MG63 (cell line): ENCODE measurements at places on chromosomes 1 and 21.
A peak's percentile ranks its signal among the peaks of the same experiment; 100 is the strongest.

DNA sequence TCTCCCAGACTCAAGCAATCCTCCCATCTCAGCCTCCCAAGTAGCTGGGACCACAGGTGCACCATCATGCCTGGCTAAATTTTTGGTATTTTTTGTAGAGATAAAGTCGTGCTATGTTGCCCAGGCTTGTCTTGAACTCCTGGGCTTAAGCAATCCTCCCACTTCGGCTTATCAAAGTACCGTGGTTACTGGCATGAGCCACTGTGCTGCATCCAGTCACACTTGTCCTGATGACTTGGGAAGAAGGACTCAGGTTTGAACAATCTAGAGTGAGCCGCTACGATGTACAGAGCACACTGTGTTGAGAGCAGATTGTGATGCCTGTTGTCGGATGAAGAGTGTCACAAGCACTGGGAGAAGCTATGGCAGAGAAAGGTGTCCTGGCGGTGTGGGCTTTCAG lies 27.2 kb downstream of the RNF187 start:
- DNase-seq, result no peak

DNA sequence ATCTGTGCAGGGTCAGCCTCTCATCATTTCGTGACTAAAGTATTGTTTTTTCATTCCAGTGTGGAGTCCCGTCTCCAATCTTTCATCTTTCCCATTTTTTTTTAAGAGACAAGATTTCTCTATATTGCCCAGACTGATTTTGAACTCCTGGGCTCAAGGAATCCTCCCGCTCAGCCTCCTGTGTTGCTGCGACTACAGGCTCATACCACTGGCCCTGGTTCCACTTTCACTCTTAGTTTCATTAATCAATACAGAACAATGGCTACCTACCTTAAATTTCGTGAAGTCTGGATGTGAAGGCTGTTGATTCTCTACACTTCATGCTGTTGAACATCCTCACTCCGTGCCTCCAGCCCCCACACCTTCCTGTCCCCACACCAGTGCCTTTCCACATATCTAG lies 97.7 kb upstream of the GREM2 start:
- DNase-seq, result no peak

DNA sequence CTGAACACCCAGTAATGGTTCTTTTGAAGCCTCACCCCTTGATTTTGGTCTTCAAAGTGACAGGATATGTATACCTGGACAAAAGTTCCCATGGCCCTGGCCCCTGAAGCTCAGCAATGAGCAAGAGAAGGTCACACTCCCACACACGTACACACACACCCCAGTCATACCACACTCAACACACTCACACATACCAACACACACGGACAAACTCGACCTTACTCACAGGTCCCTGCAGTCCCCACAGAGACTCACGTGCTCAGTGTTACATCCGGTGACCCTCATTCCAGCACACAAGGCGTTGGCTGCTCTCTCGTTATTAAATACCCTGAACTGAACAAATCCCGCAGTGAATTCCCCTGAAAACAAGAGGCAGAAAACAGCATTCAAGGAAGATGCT lies 5.9 kb downstream of the ITLN1 start:
- no peak for DNase-seq

DNA sequence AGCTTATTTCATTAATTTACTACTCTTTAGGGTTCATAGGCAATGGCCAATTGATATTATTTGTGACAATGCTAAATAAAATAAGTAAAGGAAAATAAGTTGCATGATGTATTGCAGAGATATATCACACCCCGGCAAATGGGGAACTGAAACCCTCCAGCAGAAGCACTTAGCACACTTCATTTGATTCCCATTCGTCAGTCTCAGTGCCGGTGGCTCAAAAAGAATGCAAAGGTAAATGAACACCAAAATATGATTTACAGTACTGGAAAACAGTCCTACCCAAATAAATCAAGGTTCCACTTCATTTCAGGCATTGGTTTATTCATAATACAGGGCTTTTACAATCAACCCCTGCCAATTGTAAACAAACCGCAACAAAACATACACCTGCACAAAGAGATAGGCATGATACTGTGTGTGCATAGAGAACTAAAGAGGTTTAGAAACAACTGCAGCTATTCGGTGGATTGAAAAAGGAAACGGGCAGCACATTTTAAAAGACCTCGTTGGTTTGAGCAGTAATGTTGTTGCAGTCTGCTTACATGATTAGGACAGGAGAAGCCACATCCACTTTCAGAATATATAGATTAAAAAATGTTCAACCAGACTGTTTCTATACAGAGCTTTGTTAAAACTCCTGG lies 1019.2 kb downstream of the TTLL7 start:
- no peak for DNase-seq

- DNase-seq, result no peak
These were observed 25.2 kb upstream of the FOXE3 start for GRCh38 chr1:47390843-47391242.

DNA sequence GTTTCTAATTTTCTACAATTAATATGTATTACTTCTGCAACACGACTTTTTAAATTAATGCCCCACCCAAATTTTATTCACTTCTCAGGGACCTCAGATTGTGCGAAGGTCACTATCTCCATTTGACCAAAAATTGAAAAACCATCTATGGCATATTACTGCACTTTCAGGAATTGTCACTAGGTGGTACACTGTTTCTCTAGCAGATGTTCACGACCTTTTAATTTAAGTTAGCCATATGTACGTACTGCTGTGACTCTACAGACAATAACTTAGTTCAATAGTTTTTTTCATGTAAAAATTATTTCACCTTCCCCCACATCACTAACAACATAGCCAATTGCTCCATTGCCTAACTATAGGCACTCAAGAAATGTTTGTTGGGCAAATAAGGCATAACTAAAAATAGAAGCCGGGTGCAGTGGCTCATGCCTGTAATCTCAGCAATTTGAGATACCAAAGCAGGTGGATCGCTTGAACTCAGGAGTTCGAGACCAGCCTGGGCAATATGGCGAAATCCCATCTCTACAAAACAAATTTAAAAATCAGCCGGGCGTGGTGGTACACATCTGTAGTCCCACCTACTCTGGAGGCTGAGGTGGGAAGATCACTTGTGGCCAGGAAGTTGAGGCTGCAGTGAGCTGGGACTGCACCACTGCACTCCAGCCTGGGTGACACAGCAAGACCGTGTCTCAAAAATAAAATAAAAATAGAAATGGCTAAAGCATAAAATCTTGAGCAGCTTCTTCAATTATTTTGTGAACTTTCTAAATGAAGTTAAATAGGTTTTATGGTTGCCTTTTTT lies 75.7 kb upstream of the PKN2 start:
- DNase-seq, result no peak

GRCh38 chr1:111679541-111679940 lies 59.7 kb downstream of the INKA2 start:
- DNase-seq, result no peak

DNA sequence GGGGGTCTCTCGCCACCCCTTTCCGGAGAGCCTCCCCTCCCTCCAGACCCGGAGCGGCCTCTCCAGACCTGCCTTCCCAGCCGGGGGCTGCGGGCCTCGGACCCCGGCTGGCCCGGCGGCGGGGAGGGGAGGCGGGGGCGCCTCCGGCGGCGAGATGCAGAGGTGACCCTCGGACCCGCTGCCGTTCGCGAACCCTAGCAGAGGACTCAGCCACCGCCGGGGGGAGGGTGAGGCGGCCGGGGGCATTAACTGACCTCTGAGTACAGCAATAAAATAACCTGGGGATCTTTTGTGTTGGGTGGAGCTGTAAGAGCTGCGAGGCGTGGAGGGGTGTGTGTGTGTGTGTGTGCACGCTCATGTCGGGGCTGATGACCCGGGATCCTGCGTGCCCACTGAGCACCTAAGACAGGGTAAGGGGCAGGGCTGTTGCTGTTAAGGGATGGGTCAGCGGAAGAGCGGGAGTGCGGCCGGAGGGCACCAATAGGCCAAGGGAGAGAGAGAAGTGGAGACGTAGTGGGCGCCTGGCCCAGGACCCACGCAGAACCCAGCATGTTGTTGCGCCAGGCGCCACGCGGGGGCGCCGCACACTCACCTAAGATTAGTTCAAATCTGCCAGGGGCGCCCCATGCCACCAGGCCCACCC lies 6.3 kb downstream of the HAPLN2 start:
- peak; percentile 43 for DNase-seq

- no peak for DNase-seq
These were observed 50.2 kb downstream of the AZIN2 start for GRCh38 chr1:33131191-33131590.

DNA sequence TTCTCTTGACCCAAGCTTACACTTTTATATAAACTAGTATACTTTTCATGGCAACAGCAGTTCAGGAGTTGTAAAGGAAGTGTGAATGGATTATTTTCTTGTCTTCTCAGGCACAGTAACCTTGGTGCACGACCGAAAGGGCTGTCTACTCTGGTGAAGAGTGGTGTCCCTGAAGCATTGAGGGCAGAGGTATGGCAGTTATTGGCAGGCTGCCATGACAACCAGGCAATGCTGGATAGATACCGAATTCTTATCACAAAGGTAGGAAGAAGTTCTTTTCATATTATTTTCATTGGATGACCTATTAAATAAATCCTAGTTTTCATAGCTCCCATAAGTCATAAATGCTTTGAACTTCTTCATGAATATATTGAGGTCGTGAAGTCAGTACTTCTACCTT lies 53.9 kb upstream of the GPR52 start:
- DNase-seq, result no peak

GRCh38 chr1:22296701-22297591 lies 154.0 kb upstream of the WNT4 start:
- DNase-seq, result no peak

- DNase-seq, result no peak
These were observed 6.3 kb upstream of the PLD5 start for GRCh38 chr1:242530761-242531160.

GRCh38 chr1:172146141-172146850 lies 274.2 kb upstream of the C1orf105 start:
- DNase-seq, result no peak

GRCh38 chr1:239457491-239458143 lies 71.2 kb downstream of the CHRM3 start:
- no peak for DNase-seq

GRCh38 chr1:168932539-168932938 lies 174.0 kb upstream of the ATP1B1 start:
- DNase-seq, result no peak

DNA sequence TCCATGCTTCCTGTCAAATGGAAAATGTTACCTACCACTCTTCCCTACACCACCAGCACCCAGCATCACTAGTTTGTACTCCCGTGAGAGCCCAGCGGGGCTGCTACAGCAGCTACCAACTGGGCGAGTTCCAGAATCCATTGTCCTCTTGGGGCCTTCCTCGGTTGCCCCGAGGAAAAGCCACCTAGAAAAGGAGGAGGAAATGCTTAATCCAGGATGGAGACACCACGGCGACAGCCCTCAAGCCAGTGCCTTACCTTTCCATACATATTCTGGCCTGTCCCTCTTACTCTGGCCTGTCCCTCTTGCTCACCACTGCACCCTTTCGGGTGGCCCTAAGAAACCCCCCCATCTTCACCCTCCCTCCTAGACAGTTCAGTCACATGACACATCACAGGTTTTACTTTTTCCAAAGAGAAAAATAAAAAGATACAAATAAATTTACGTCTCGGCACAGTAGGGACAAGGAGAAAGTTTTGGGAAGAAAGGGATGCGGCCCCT lies 478 bp downstream of the RIT1 start:
- peak; percentile 49 for DNase-seq

- DNase-seq, result no peak
These were observed 16.6 kb upstream of the BMP8A start for GRCh38 chr1:39474810-39475209.

GRCh38 chr1:84933011-84933611 lies 40.1 kb upstream of the LPAR3 start:
- DNase-seq, result no peak

DNA sequence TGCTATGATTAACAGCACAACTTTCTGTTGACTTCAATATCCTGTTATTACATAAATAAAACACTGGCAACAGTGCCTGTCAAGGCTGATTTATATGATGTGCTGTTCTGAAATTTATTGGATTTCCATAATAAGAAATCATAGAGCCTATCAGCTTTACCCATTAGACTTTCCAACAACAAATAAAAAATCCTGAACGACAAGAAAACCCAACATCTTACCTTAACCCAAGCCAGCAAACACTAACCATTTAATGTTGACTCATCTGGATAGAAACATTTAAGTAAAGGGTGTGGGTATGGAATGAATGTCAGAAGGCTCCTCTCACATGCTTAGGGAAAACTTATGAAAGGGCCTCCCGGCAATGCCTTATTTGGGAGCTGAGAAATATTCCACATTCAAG lies 165.1 kb downstream of the SLC45A1 start:
- DNase-seq, result no peak

DNA sequence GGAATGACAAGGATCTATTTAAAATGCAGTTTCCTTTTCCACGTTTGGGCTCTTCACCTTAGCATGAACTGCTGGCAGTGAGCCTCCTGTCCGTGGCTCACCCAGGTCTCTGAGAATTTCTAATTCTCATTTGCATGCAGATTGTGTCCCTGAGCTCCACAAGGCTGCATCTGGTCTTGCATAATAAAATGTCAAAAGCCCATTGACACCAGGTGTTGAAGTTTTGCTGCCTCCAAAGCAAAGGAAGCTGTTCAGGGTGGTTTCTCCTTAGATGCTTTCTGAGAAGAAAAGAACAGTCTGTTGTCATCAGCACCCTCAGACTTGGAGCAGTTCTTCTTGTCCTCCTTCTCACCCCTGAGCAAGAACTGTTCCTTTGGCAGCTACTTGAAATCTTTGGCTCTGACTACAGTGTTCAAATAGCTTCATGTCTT lies 433.1 kb upstream of the KAZN start:
- no peak for DNase-seq

DNA sequence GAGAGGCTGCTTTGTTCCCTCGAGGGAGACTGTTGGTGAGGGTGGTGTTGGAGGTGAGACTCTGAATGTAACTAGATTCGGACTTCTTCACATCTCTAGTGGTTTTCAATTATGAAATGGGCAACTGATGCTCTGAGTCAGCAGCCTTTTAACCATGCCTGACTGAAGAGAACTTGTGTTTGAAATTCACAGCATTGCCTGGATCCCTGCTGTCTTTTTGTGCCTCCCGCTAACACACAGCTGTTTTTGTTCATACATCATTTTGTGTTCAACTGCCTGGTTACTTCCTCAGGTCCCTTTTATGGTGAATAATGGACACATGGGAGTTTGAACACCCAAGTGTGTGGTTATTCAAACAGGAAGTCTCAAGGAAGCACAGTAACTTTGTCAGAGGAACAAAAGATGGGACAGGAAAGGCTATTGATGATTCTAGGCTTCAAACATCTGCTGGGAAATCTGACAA lies 16.8 kb downstream of the LAMC1 start:
- peak; percentile 71 for DNase-seq

DNA sequence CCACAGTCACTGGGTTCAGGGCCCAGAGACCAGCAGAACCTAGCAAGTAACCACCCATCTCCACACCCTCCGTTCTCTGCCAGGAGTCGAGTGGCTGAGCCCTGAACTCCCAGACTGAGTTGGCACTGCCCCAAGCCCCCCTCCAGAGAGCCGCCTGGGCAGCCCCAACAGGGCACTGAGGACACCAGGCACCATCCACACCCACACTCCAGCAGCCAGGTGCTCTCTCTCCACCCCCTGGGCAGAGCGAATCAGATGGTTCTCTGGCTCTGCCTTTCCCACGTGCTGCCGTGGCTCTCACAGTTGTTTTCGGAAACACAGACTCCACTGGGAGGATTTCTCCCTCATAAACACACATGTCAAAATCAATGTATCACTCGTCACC lies 13.6 kb downstream of the WDR4 start:
- peak; percentile 41 for DNase-seq
